ENCODE measurements at places on chromosomes 3 and 15.

DNA sequence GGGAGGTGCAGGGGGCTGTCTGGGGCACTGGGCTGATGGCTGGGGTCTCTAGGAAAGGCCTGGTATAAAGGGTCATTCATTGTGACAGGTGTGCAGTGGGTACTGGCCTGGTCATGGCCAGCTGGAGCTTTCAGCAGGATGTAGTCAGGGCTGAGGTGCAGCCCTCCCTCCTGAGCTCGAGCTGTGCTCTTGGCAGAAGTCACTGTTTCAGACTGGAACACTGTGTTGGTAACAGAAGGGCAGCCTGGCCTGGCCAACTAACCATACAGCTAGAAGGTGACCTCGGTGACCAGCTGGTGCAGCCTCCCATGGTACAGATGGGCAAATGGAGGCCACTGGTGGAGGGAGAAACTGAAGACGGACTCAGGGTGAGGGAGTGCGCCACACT lies 34.4 kb upstream of the LCTL start:
- DNase-seq: no peak

DNA sequence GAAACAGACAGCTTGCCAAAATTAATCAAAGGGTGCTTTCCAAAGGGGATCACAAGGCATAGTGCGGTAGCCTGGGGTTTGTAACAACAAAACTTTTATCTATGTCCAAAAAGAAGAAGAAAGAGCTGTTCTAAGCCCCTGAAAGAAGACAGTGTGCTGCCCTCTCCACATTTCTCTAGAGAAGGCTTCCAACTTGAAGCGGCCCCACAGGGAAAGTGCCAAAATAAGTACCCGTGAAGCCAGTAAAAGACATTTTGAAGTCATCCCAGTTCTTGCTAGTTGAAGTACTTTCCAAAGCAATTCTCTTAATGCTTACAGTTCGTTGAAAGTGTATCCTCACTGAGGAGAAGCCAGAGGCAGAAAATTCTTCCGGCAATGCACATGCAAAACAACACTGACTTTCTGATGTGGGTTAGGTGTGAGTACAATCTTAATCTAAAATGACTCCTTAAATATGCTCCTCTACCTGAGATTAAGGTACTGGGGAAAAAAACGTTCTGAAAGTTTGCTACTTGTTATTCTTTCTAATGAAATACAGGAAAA lies 21.3 kb downstream of the GPR15 start:
- no peak for DNase-seq

DNA sequence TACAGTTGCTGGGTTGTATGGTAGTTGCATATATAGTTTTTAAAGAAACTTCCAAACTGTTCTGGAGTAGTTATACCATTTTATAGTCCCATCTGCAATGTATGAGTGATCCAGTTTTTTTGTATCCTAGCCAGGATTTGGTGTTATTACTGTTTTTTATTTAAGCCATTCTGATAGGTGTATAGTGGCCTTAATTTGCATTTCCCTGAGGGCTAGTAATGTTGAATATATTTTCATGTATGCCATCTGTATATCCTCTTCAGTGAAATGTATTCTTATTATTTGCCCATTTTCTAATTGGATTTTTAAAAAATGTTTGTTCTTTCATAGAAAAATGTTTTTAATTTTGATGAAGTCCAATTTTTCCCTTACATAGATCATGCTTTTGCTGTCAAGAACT lies 29.2 kb downstream of the PXK start:
- no peak for DNase-seq

GRCh38 chr15:101207867-101208288 lies 44.0 kb downstream of the CHSY1 start:
- DNase-seq: no peak

DNA sequence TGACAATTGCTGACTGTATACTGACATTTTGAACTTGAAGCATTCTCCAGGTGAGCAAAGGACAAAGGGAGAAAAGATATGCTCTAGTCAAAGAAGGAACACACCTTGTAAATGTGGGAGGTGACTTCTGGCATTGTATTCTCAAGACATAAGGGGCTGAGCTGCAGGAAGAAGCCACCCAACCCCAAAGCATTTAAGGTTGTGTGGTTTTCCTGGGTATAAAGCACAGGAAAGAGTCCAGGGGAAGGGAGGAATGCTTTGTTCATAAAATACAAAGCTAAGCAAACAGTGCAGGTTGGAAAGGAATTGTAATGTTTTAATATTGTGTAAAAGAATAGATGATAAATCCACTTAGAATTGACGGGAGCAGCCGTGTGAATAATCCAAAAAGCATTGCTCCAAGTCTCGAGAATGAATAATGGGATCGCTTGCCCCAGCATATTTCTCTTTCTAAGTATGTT lies 102.4 kb upstream of the LRIG1 start:
- no peak for DNase-seq

- DNase-seq: no peak
These were observed 165.5 kb upstream of the TGFBR2 start for GRCh38 chr3:30440880-30441279.

DNA sequence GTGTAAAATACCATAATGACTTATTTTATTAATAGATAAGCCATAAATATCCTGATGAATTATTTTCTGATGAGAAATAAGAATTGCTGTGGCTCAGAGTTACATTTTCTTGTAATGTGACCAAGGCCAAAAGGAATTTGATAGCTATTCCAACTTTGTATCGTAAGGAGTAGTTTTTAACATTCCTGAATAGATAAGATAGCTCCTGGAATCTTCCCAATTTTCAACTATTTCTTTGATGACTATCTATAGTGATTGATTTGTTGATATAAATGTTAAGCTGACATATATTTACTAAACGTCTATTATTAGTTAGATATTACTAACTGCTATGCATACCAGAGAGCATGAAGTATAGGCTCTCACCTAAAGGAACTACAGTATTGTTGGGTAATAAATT lies 49.1 kb upstream of the SATB1 start:
- no peak for DNase-seq

DNA sequence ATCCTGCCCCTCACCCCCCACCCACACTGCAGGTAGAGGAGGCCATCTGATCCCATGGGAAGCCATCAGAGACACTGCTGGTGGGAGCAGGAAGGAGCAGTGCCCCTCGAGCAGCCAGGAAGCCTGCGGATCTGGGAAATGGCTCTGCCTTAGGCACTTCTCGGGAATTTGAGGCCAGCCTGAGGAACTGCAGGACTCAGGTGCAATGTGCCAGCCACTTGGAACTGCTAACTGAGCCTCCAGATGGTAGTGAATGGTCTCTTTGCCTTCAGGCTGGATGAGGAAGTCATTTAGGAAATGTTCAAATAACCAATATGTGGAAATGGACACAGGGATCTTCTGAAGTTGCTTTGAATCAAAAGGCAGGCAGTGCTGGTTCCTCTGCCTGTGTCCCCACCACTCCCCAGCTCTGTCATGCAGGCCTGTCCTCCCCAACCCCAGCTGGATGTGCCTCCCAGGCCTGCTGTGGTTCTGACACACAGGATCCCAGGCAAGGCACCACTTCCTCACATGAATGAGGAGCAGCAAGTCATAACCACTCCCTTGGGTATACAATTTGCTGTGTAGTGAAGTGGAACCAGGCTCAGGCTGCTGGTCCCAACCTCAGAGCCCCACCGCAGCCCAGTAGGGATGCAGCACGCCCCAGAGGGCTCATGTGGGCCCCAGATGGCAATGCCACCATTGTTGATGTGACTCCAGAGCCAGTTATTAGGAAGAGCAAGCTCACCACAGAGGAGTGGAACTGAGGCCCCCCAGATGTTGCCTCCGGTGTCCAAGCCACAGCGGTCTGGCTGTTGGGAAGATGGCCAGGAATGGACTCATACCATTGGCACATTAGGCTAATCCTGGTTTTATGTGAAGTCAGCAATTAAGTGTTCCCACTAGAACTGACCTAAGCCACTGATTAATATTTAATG lies 46.5 kb upstream of the LIMD1 start:
- no peak for DNase-seq

GRCh38 chr3:55270976-55271375 lies 216.1 kb downstream of the WNT5A start:
- no peak for DNase-seq

- DNase-seq: no peak
These were observed 4.3 kb downstream of the BTBD1 start for GRCh38 chr15:83062768-83063180.

- DNase-seq: no peak
These were observed 72.8 kb downstream of the SLC9A9 start for GRCh38 chr3:143775459-143775858.

- DNase-seq: no peak
These were observed 1.4 kb downstream of the DLG1 start for GRCh38 chr3:197297002-197297401.

GRCh38 chr3:50430191-50430590 lies 70.9 kb upstream of the TMEM115 start:
- DNase-seq: no peak

- no peak for DNase-seq
These were observed 47.6 kb upstream of the TRPM1 start for GRCh38 chr15:31149088-31149505.

GRCh38 chr15:97461226-97461625 lies 499.3 kb upstream of the ARRDC4 start:
- DNase-seq: no peak

GRCh38 chr3:176296066-176296597 lies 901.1 kb downstream of the TBL1XR1 start:
- DNase-seq: no peak

GRCh38 chr3:193554811-193555210 lies at the start of gene ATP13A4:
Gene ATP13A4, minus strand, starts transcription at chr3:193554895. Its CDS starts 96 bp downstream, at chr3:193554799.
- no peak for DNase-seq

- no peak for DNase-seq
These were observed 172.7 kb downstream of the SYNPR start for GRCh38 chr3:63450634-63451363.

DNA sequence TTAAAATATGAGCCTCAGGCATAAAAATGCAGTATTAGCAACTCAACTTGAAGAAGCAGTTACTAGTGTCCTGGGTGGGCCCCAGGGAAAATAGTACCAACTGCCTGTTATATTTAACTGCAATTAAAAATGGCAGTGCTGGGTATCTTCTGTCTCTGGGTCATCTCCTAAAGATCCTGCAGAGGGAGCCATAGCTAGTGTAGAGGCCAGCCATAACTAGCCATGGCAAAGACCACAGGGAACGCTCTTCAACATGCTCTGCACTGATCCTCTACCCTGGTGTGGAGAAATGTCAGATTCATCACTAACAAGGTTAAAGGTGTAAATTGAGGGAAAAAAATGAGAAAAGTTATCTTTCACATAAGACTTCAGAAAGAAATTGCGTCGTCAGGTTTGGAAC lies 181.3 kb downstream of the SNRPN start:
- no peak for DNase-seq

- no peak for DNase-seq
These were observed 24.1 kb upstream of the MITF start for GRCh38 chr3:69715204-69715603.

GRCh38 chr15:52337198-52337853 lies 41.7 kb upstream of the MYO5C start:
- DNase-seq: no peak

DNA sequence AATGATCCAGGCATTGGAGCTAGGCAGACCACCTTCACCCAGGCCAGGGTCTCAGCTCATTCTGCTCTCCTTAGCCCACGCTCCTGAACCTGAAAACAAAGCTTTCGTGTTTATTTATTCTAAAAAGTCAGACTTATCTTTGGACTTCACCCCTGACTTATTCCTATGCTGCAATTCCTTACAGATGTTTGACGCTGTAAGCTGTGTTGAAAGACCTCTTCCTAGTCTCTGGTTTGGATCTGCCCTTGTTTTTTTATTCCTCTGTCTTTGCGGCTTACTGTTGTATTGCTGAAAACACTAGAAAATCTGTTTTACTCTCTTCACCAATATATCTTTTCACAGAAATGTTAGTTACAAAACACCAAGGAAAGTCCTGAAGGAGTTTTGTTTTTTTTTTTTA lies 40.5 kb upstream of the LDHAL6B start:
- DNase-seq: no peak

- DNase-seq: no peak
These were observed 10.8 kb upstream of the RASA2 start for GRCh38 chr3:141476033-141476432.

GRCh38 chr3:12147049-12147780 lies 11.5 kb downstream of the TIMP4 start:
- no peak for DNase-seq

- DNase-seq: no peak
These were observed 799.1 kb upstream of the NECTIN3 start for GRCh38 chr3:110272525-110272924.

GRCh38 chr3:37990527-37990926 lies at the start of gene VILL:
Gene VILL, plus strand, starts transcription at chr3:37990786. Its CDS starts 2,887 bp downstream, at chr3:37993673.
- no peak for DNase-seq

GRCh38 chr3:112424394-112424793 lies 74.9 kb downstream of the BTLA start:
- DNase-seq: no peak

- DNase-seq: no peak
These were observed 157.8 kb downstream of the TIGIT start for GRCh38 chr3:114451561-114452018.

DNA sequence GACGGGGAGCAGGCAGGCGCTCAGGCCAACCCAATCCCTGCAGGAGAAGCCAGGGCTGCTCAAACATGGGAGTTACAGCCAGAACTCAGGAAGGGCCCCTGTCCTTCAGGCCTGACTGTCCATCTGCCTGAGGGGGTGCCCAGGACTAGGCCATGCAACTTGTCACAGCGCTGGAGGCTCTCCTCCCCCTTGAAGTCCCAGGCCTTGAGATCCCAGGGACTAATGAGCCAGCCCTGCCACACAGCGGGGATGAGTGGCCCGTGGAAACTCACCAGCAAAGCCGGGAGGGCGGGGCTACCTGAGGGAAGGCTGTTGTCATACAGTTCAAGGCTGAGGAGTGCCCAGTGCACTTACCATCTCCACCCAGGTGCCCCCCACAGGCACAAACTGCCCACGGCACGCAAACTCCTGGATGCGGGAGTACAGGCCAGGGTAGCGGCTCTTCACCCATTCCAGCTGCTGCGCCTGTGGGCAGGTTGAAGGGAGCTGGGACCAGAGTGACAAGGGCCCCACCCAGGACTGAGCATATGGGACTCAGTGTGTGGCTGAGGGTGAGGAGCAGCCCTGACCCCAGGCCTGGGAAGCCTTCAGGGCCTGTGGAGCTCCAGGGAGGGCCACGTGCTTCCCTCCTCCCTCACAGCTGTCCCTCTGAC lies 6.3 kb downstream of the MAN2C1 start:
- no peak for DNase-seq

- no peak for DNase-seq
These were observed 134.7 kb downstream of the TPRA1 start for GRCh38 chr3:127455541-127456450.

- no peak for DNase-seq
These were observed 52.8 kb downstream of the ATP8B4 start for GRCh38 chr15:50066202-50066601.

DNA sequence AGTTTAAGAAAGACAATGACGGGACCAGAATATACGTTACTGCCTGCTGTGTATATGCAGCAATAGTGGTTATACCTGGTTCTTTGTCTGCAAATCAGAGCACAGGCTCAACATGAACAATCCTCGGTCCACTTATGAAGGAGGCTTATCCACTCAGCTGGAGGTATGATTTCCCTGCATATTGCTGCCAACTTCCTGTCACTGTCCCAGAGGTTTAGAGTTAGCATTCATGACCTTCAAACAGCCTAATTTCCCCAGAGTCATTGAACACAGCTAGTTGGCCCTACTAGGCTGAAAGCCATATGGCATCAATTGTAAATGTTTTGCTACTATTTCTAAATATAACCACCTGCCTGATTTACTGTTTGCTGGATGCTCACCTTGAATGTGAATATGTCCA lies 224.9 kb upstream of the ZNF717 start:
- DNase-seq: no peak
